ENCODE measurements at places on chromosomes 5 and 9.

DNA sequence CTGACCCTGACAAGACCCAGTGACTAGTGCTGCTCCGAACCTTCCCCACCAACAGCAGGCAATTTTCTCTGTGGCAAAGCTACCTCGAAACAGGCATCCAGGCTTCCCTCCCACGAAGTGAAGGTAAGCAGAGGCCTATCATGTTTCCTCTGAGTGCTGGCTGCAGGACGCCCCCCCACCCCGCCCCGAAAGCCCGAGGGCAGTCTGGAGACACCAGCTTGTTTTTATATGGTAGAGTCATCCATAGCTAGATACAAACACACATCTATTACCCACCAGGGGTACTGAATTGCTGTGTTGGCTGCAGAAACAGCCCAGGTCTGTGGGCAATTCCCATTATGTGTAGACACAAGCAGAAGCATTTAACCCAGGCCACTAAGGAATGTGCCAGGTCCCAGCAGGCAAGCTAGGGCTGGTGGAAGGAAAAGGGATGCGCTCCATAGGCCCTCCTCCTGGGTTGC lies 40.4 kb downstream of the LIX1 start:
- DNase-seq: no peak

DNA sequence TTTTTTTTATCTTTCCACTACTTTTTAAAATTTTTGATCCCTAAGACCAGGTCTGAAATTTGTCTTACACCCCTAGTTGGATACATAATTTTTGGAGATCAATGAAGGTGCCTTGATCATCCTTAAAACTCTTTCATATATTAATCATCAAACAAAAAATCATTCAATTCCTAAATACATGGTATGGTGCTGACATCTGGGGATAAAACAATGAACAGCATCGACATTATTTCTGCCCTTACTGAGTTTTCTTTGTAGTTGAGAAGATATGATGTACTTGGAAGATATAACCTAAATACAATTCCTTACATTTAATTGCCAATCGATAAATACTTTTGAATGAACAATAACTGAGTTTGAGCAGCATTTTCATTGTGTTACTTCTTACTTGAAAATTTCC lies 18.3 kb downstream of the SPINK9 start:
- DNase-seq: no peak

DNA sequence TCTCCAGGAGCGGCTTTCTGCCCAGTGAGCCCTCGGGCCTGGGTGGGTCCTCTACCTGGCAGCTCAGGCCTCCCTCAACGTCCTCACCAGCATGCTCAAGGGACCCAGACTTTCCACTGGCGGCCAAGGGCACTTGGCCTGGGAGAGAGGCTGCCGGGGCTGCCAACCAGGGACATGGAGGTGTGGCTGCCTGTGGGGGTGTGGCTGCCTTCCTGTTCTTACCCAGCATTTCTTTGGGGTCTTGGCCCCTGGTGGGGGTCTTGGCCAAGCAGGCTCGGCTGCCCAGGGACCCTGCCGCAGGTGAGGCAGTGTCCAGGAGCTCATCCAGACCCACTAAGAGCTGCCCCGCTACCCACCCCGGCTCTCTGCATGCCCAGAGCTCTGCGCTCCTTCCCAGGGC lies 7.2 kb upstream of the QSOX2 start:
- DNase-seq: no peak

DNA sequence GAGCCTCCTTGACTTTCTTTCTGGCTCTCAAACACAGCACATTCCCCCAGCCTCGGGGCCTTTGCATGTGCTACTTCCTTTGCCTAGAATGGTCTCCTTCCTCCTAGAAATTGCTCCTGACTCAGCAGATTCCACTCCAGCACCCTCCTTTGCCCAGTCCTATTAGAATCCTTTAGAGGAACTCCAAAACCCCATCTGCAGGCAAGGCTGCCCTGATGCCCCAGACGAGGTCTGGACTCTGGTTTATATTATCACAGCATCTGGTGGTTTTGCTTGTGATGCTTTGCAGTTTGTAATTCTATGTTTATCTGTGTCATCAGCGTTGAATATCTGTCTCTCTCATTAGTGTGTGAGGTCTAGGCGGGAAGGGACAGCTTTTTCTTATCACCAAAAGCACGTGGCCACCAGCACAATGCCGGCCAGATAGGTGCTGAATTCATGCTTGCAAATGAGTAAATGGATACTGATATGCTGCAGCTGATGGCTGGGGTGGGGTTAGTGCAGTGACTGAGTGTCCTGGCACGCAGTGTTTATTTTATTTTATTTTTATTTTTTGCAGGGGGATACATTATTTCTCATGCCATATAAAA lies 30.0 kb upstream of the ANKH start:
- DNase-seq: peak; percentile 22

DNA sequence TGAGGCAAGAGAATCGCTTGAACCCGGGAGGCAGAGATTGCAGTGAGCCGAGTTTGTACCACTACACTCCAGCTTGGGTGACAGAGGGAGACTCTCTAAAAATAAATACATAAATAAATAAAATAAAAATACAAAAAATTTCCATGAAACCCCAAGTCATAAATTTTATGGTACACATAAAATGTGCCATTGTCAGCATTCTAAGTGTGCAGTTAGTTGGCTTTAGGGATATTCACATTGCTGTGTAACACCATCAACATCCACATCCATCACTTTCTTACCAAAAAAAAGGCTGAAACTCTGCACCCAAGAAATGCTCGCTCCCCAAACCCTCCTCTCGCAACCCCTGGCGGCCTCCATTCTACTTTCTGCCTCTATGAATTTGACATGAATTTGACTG lies 135.2 kb downstream of the GAPVD1 start:
- no peak for DNase-seq

- DNase-seq: peak; percentile 35
Observed at GRCh38 chr9:89548071-89548638, 50.2 kb upstream of the SEMA4D start.

DNA sequence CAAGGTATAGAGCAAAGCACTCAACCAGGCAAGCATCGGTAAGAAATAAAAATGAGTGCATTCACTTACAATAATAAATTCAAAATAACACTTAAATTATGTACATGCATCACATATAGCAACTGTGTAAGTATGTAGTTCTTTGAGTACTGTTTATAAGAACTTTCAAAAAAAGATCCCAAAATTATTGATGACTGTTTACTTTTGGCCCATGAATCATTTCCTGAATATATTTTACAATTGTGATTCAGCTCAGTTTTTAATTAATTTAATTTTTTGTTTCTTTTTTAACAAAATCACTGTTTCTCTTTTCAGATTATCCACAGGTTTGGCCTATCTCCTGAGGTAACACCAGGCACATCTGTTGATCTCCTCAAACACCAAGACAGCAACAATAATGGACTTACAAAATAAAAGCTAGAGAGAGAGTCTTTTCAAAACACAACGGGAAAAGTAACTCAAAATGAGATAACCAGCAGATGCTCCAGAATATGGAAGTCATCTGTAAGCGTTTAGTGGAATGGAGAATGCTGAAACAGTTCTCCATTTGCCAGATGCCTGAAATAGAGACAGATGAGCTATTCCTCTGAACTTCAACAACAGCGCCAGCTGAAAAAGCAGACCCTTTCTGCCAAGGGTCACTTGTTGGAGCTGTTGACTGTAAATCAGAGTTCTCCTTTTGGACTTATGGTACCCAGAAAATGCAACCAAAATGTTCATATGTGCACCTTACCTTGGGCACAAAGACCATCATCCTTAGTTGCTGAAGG lies 348.6 kb upstream of the RGMB start:
- DNase-seq: no peak

GRCh38 chr9:117073539-117074341 lies 341.1 kb downstream of the ASTN2 start:
- DNase-seq: peak; percentile 26

GRCh38 chr5:147565524-147565923 lies 55.7 kb upstream of the DPYSL3 start:
- no peak for DNase-seq

DNA sequence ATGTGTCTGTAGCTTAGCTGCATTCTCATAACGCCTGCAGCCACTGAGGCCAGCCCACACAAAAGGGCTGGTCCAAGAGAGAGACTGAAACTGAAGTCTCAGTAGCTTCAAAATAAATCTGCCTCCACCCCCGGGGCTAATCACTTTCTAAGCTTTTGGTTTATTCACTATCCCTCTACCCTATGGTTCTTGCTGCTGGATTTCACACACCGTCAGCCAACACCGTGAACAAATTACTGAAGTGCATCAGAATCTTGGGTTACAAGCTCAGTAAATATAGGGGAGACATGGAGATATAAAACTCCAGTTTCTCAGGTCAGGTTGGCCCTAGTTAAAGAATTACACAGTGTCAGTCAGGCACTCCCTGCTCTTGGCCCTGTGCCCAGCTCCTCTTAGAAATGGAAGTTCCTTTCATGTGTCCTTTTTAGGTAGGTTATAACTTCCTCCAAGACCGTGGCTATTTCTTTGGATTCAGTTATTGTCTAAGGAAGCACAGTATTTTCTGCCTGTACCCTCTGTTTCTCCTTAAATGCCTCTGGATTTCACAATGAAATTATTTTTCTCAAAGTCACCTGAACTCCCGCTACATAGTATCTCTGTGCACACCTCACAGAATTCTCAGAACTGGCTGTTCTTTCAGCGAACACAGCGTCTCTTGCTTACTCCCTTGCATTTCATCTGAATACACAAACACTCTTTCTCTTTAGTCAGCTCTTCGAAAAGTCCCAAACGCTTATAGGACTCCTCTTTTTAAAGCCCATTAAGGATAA lies 112.5 kb downstream of the FAM174A start:
- peak; percentile 64 for DNase-seq

GRCh38 chr9:129111528-129112151 lies 425 bp downstream of the PTPA start:
- peak; percentile 56 for DNase-seq

GRCh38 chr5:95142145-95142544 lies 142.7 kb downstream of the MCTP1 start:
- no peak for DNase-seq

DNA sequence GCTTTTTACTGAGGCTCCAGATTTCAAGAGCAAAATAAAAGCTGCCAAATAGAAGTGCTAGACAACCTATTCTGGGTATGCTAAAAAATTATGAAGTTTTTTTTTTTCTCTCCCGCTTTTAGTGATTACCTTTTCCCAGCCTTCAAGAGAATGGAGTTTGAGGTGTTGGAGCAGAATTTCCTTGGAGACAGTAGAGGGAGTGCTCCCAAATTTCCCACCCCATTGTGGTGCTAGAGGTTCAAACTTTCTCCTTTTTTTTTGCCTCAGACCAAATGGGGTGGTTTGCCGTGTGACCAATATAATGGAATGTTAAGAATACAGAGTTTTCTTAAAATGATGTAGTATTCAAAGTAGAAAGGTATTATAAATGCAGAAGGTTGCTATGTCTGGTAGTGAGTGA lies 244.2 kb upstream of the RIOK2 start:
- DNase-seq: no peak

GRCh38 chr5:122896598-122897282 lies 51.3 kb downstream of the SNX24 start:
- peak; percentile 22 for DNase-seq

DNA sequence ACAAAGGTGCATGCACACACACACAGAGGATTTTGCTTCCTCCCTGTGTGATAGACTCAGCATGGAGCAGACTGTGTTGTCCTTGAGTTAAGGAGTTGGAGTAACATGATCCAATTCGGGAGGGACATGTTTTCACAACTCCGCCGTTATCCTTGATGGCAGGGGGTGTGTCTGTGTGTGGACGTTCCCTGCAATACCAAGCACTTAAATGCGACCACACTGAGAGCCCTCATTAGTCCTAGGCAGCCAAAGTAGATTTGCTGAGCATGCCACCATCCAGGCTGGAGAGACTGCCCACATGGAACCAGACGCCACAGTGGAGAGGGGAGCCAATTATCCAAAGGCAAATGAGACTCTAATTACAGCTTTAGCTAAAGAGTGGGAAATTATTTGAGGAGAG lies 140.1 kb downstream of the DOCK2 start:
- no peak for DNase-seq

GRCh38 chr5:122704247-122705036 lies 70.4 kb upstream of the SNX2 start:
- DNase-seq: peak; percentile 51

- DNase-seq: no peak
Observed at GRCh38 chr5:66903218-66903617, 293.4 kb downstream of the CD180 start.

- no peak for DNase-seq
Observed at GRCh38 chr5:154081246-154081645, 42.5 kb downstream of the MFAP3 start.

DNA sequence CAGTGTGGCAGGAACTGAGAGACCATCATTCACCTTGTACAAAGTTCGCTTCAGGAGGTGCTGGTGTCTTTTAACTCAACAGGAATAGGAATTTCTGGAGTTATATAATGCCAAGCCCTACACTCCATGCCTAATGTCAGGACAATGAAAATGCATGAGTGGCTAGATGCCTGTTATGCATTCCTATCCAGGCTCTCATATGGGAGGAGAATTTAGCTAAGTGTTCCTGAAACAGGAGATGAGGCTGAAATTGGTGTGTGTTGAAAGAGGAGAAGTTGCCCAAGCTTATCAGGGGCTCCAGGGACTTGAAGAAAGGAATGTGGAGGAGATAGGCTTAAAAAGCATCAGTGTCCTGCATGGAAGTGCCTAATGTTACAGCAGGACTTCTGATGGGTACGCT lies 26.8 kb upstream of the PRUNE2 start:
- no peak for DNase-seq

GRCh38 chr9:12777121-12778022 lies 2.6 kb downstream of the LURAP1L start:
- no peak for DNase-seq

- peak; percentile 65 for DNase-seq
Observed at GRCh38 chr5:94577466-94578245, 40.7 kb downstream of the KIAA0825 start.

GRCh38 chr5:115496936-115497576 lies 47.5 kb downstream of the FEM1C start:
- no peak for DNase-seq

DNA sequence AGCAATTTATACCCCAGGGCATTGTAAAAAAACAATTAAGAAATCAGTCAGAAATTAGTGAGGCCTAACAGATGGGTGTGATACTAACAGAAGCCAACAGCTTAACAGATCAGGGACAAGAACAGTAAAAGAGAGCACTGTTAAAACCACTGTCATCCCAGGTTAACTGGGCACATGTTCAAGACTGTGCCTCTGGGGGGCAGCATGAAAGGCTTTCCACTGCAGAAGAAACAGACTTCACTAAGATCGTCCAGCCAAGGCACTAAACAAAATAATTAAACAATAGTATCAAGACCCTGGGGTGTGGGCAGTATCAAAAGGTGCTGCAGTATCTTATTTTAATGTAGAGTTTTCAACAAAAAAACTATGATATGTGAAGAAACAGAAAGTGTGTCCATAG lies 43.5 kb downstream of the FBN2 start:
- DNase-seq: no peak
